ENCODE measurements at places on chromosomes 6 and 20.

DNA sequence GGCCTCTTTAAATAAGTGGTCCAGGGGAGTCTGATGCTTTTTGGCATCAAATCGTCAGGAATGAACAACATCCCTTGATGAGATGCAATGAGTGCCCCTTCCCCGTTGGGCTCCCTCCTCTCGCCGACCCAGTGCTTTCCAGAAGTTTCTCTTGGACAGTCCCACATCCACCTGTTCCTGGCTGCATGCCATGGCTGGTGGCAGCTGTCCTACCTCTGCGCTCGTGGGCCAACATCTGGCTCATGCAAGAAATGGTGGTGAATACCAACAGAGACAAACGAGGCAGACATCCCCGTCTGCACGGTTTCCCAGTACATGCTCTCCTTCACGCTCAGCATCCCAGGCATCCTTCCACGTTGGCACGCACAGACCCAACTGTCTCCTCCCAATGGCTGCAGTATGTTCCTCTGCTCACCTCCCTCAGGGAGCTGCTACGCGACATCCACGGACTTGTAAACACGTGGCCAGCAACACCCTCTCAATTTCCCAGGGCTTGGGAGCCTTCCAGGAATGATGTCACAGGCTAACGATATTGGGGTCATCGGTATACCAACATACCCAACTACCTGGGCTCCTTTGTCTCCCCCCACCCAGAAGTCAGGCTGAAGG lies 37.5 kb downstream of the PPP1R3G start:
- DNase-seq: no peak

GRCh38 chr6:42933205-42933604 lies 3.9 kb downstream of the CNPY3 start:
- no peak for DNase-seq

DNA sequence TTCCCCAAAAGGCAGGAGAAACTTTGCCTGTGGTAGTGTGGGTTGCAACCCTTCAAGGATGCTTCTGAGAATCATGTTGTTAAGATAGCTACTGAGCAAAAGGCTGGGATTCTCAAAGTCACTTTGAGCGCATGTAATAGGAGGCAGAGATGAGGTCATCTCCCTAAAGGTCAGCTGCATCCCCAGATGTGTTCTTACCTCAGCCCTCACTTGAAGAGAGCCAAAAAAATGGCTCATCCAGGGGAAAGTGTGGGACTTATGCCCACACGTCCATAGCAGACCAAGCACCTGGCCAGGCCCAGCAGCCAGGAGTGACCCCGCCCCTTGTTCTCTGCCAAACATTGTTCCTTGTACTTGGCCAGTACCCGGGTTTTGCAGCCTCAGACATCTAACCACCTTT lies 187.0 kb upstream of the BMP2 start:
- DNase-seq: no peak

DNA sequence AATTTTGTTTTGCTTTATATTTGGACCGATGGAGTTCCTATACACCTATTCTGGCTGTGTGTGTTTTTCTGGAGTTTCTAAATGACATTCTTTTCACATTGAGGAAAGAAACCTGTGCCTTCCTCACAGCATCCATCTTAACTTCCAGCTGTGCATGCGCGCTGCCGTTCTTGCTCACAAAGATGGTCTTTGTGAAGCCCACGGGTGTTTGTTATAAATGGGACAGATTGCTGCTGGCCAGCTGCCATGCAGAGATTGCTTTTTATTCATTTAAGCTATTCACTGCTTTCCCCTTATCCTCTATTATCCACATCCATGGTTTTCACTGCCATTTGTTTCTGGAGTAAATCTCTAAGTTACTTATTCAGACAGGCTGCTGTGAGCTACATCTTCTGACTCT lies 54.2 kb downstream of the SYNDIG1 start:
- no peak for DNase-seq

DNA sequence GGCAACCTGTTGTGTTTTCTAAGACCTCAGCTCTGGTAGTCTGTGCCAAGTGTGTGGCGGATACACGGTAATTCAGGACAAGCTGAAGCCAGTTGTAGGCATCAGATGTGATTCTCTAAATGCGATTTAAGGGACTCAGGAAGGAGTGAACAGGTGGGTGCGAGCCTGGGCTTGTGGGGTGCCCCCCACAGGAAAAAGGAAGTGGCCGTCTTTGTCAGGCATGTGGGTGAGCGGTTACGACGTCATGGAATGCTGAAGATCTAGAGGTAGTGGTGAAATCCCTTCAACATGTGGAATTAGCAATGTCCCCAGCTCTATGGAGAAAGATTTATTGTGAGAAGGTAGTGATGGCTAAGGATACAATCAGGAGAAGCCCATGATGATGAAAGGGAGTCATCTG lies 95.1 kb upstream of the EXOC2 start:
- DNase-seq: no peak

DNA sequence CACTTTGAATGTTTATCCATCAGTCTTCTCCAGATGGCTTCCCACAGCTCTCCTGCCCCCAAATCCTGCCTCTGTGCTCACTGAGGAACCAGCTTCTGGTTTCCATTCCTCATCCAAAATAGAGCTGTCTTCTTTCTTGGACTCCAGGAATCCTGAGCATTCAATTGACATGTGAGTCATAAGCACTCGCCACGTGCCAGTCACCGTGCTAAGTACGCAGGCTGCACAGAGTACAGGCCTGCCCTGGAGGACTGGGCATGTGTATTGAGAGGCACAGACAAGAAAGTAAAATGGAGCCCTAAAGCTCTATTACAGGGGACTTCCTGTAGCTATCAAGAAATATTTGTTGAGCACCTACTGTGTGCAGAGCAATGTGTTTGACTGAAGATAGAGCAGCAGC lies 39.7 kb upstream of the LRFN2 start:
- no peak for DNase-seq

GRCh38 chr20:1324598-1325172 lies 4.3 kb downstream of the SDCBP2 start:
- peak; percentile 67 for DNase-seq

- peak; percentile 50 for DNase-seq
Observed at GRCh38 chr6:1082285-1082935, 229.5 kb upstream of the FOXQ1 start.

GRCh38 chr6:129759796-129760605 lies 50.0 kb upstream of the ARHGAP18 start:
- DNase-seq: peak; percentile 16

- DNase-seq: no peak
Observed at GRCh38 chr20:34420146-34420545, 57.1 kb downstream of the ITCH start.

DNA sequence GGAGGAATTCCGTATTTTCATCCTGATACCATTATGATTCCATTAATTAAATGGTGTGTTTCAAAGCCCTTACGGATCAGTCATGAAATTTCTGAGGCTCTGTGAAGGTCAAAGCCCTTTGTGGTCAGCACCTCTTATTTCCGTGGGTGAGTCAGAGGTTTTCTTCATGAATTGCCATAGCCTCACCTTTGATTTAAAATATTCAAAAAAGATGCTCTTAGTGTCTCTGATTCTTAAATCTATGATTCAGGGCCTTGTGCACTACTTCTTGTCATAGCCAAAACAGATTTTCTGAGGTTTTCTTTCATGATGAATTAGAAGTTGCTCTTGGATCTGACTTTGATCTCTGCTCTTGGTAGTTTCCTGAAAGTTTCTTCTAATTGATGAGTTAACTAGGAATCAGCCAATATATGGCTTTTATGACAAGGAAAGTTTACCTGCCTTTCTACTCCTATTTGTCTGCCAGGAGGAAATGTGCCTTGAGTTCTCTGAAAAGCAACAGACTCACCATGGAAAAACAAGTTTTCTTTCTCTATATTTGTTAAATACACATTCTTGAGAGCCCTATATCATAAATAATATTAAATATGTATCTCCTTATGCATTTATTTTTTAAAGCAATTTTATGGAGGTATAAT lies 613.0 kb downstream of the UTRN start:
- DNase-seq: peak; percentile 79

- no peak for DNase-seq
Observed at GRCh38 chr6:17525637-17526036, 74.5 kb upstream of the FAM8A1 start.

DNA sequence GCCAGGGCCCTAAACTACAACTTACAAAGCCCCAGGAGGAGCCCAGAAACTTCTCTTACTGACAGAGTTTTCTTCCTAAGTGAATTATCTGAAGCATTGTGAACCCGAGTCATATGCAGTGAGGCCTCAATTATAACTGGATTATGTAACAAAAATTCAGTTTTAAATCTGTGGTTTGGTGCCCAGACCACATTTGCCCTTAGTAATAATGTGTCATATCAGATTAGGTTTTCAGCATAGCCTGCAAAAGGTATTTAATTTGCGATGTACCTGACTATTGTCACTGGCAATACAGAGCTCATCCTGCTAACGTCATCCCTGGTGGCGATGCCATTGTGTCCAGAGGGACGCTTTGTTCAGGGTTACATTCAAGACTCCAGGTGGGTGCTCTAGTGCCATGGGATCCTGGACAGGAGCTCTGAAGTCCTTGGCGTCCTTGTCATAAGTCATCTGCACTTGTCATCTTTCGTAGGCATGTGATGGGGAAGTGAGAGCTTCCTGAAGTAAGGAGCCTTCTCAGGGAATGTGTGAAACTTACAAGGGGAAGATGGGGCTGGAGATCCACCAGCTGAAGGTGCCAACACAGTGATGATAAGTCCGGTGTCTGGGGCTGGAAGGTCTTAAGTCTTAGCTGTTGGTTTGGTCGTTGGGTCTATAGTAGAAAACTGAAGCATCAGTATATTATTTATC lies 65.1 kb downstream of the HIVEP1 start:
- DNase-seq: no peak

DNA sequence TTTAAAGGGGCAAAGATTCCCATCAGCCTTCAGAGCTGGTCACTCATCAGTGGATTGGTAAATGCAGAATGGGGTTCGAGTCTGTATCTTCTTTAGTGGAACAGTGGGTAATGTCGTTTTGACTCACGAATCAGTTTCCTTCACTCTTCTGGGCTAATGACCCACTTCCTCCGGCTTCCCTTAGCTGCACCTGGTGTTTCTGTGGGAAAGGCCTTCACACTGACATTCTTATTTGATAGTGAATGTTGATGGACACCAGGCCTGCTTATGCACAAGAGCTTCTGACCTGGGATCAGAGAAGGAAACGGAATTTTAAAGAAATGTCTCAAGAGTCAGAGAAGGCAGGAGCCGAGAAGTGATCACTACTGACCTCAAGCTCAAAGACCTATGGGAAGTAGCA lies 272.0 kb upstream of the SULF2 start:
- DNase-seq: no peak
